ENCODE measurements at places on chromosomes 11 and 22.

GRCh38 chr22:42500161-42500835 lies 19.3 kb downstream of the RRP7A start:
- H3K4me3 ChIP-seq: peak overlapping the region; percentile 37
- no peaks in the 10 kb centered on the region for H3K27me3 ChIP-seq
- DNase-seq: peak; percentile 73
- H3K36me3 ChIP-seq: no peaks in the 10 kb centered on the region
- peaks cover 16% of the 10 kb centered on the region for H3K4me1 ChIP-seq

GRCh38 chr22:24054356-24054755 lies 43.3 kb downstream of the CABIN1 start:
- H3K4me1 ChIP-seq: no peaks in the 10 kb centered on the region
- H3K4me3 ChIP-seq: no peak overlapping the region
- DNase-seq: no peak
- H3K36me3 ChIP-seq: peaks cover 49% of the 10 kb centered on the region
- no peaks in the 10 kb centered on the region for H3K27me3 ChIP-seq
- H3K27ac ChIP-seq: no peak overlapping the region

- H3K36me3 ChIP-seq: peaks cover 1% of the 10 kb centered on the region
- no peaks in the 10 kb centered on the region for H3K27me3 ChIP-seq
- H3K4me3 ChIP-seq: peak overlapping the region; percentile 82
- H3K4me1 ChIP-seq: peaks cover 10% of the 10 kb centered on the region
- peak; percentile 37 for DNase-seq
These were observed 96.9 kb downstream of the TRMU start for GRCh38 chr22:46432164-46433068.

DNA sequence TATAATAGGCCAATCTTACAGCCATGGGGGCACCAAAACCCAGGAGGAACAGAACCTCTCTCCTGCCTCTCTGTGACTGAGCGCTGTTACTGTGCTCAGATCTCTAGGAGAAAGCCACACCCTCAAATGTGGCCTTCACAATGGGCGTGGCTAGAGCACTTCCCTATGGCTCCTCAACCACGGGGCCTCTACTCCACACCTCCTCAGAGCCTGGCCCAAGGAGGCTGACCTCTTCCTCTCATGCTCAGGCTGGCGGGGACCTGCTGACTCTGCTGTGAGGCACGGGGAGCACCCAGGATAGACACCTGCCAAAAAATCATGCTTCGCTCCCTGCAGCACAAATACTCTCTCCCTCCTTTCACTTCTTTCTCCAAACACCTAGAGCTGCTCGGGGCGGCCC lies 41.0 kb downstream of the C11orf58 start:
- no peak overlapping the region for H3K27ac ChIP-seq
- no peak overlapping the region for H3K4me3 ChIP-seq
- no peaks in the 10 kb centered on the region for H3K4me1 ChIP-seq
- no peaks in the 10 kb centered on the region for H3K36me3 ChIP-seq
- DNase-seq: no peak

DNA sequence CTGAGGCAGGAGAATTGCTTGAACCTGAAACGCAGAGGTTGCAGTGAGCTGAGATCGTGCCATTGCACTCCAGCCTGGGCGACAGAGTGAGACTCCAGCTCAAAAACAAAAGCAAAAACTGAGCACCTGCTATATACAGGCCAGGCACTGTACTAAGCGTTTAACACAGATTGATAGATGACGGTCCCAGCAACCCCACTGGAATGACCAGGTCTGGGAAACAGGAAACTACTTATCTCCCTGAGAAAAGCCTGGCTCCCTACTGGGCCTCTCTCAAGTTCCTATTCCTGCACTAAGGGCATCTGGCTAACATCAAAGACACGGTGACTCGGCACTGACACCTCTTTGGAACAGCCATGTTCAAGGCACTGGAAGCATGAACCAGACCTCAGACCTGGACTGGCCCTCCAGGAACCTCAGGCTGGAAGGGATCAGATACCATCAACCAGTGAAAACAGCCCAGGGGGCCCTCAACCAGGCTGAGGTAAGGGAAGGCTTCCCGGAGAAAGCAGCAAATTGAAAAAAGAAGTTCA lies 16.6 kb downstream of the ARAP1 start:
- no peak overlapping the region for H3K4me3 ChIP-seq
- peak overlapping the region; percentile 59 for H3K27ac ChIP-seq
- DNase-seq: no peak
- H3K4me1 ChIP-seq: peaks cover 37% of the 10 kb centered on the region
- peaks cover 13% of the 10 kb centered on the region for H3K36me3 ChIP-seq
- H3K27me3 ChIP-seq: no peaks in the 10 kb centered on the region

DNA sequence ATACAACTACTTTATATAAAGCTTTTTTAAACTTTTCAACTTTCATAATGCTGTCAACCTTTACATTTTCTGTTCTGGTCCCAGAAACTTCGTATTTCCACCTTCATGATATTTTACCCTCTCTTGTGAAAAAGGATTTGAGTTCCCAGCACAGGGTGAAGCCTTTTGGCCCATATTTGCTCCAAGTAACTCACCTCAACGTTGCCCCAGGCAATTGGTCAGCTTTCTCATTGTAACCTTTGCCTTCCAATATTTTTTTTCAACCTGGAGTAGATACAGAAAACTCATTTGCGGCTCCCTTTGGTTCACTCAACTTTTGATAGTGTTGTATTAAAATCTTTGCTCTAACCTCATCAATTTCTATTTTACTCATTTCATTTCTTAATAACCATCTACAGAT lies 21.1 kb upstream of the FAR1 start:
- no peaks in the 10 kb centered on the region for H3K4me1 ChIP-seq
- no peak overlapping the region for H3K4me3 ChIP-seq
- peaks cover 7% of the 10 kb centered on the region for H3K27me3 ChIP-seq
- H3K36me3 ChIP-seq: no peaks in the 10 kb centered on the region
